ENCODE measurements at places on chromosomes 2 and 18.

DNA sequence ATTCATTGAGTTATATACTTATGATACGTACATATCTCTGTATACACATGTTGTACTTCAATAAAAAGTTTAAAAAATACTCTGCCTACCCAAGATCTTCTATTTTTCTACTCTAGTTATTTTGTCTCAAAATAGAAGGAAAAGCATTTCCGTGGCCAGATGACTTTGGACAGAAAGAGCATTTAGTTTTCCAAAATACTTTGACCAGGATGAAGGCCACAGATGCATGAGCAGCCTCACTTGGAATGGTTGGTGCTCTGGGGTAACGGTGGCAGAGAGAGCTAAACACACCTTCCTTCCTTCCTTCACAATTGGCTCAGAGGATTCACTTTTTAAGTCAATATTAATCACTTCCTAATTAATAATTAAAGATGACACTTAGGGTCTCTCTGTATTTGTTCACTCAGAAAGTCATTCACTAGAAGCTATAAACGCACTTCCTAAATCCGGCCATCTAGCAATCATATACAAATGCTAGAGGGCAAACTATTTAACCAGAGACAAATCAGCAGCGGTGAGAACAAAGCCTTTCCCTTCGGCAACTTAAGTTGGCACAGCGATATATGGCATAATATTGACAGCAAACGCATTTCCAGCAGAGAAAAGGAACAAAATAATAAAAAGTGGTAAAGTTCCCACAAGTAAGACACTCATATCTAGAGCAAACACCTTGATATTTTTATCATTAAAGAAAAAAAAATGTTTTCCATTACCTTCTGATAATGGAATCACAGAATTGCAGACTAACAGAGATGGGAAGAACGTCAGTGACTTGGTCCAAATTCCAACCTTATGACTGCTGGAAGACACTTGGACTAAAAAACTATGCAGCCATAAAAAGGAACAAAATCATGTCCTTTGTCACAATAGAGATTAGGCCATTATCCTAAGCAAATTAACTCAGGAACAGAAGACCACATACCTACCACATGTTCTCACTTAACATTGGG lies 55.9 kb upstream of the NARS1 start:
- no peak for DNase-seq

DNA sequence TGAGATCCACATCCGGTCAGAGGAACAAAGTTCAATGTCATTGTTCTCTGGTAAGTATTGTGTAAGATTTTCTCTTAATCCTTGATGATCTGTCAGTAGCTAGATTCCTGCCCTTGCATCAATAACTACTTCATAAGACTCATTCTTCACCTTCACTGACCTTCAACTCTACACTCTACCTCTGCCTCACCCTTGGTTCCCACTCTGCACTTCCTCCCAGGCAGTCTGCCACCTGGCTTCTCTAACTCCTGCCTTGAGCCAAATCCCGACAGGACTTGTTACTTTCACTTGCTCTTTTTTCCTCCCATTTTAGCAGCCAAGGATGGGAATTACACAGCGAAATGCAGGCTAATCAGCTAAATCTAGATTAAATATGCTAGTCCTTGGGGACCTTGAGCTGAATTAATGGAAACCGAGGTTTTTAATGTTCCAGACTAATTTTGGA lies 190.7 kb downstream of the DLGAP1 start:
- DNase-seq: no peak

GRCh38 chr2:240037358-240037757 lies 7.1 kb upstream of the OR6B2 start:
- DNase-seq: no peak

DNA sequence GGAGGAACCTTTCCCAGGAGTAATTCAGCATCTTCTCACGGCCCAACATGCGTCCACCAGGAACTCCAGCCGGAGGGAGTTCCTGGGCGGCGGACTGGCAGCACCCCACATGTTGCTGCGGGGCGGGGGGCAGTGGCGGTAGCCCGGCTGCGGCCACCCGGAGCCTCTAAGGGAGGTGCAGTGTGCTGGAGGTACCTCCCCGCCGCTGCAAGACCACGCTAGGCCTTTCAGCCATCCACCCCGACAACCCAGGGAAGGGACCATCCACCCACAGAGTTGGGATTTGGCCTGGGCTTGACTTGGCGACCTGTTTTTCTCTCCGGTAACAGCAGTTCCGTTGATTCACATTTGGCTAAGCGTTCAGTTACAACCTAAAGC lies 625 bp downstream of the LYPD6 start:
- no peak for DNase-seq

- no peak for DNase-seq
Observed at GRCh38 chr2:130813722-130814121, 23.0 kb upstream of the ARHGEF4 start.

GRCh38 chr2:241372361-241372992 lies 16.4 kb downstream of the FARP2 start:
- DNase-seq: no peak

DNA sequence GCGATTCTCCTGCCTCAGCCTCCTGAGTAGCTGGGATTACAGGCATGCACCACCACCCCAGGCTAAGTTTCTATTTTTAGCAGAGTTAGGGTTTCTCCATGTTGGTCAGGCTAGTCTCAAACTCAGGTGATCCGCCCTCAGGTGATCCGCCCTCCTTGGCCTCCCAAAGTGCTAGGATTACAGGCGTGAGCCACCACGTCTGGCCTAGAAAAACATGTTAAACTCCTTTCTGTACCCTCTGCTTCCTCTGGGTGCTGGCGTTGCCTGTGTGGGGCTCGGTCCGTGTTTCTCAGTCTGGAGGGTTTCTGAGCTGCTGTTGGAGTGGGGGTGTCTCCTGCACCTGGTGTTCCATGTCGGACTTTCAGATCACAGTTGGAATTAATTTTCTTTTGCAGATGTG lies 17.9 kb downstream of the LDLRAD4 start:
- DNase-seq: no peak

DNA sequence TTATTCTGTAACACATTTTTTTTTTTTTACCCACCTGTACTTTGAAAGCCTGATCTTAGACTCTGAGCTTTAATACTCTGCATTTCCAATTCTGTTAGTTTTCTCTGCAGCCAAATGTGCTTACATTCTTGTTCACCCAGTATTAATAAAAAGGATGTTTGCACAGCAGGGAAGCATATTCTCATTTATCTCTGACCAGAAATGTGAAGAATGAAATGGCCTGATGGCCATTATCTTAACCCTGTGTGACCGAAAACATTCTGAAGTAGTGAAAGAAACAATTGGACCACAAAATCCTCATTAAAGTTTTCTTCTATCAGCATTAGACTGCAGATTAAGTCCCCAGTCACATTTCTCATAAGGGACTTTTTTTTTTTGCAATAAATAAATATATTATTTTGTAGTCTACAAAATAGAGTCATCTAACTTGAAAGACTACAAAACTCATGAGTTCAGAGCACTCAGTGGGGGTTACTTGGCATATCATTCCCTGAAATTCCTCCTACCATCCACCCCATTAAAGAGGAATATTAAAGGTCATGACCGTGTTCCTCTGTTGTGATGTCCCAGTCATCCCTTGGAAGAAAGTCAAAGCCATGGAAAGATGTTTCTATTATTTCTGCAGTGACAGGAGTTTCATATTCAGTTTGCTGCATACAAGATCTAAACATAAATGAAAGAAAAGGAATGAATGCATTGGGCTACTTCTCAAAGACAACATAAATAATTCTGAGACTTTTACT lies 364.4 kb downstream of the RND3 start:
- DNase-seq: no peak

DNA sequence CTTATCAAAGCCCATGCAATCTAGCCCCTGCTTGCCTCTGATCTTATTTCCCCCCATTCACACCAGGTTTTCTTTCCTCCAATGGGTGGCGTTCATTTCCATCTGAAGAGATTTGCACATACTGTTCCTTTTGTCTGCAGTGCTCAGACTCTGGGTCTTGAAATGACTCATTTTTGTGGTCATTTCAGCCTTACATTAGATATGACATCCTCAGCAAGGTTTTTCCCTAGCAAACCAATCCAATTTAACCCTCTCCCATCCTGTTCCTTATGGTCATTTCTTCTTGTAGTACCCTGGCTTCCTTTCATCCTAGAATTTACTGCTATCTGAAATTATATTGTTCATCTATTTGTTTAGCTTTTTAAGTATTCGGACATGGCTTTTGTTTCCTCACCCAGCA lies 42.5 kb upstream of the SCN1A start:
- DNase-seq: no peak

- no peak for DNase-seq
Observed at GRCh38 chr18:45652303-45653080, 37.2 kb downstream of the SLC14A2 start.

GRCh38 chr2:140842110-140842509 lies 1288.7 kb downstream of the LRP1B start:
- DNase-seq: no peak

DNA sequence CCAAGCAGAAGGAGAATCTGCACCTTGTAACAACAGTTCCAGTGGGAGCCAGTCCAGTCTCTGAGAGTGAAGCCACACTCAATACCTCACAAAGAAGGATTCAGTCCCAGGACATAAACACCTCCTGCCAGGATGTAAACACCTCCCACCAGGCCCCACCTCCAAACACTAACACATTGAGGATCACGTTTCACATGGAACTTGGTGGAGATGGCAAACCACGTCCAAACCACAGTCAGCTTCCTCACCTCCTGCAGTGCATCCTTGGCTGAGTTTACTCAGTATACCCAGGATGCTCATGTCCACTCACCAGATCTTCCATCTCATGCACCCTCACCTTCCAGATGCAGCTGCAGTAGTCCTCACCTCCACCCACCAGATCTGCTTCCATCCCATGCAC lies 37.8 kb upstream of the TMEM18 start:
- no peak for DNase-seq

Measured in stimulated activated CD8-positive, alpha-beta memory T cell treated with anti-CD3 and anti-CD28 coated beads, Interleukin-12 subunit alpha, Interleukin-12 subunit beta, amount 100 ng/mL, for 1 hour (primary cell).